ENCODE measurements at places on chromosomes 5 and 9. TPM values are rescaled to one million over a fixed set of nuclear protein-coding genes. Genes with fewer than 3 reads are reported as not detected.
A peak's percentile ranks its signal among the peaks of the same experiment; 100 is the strongest.

DNA sequence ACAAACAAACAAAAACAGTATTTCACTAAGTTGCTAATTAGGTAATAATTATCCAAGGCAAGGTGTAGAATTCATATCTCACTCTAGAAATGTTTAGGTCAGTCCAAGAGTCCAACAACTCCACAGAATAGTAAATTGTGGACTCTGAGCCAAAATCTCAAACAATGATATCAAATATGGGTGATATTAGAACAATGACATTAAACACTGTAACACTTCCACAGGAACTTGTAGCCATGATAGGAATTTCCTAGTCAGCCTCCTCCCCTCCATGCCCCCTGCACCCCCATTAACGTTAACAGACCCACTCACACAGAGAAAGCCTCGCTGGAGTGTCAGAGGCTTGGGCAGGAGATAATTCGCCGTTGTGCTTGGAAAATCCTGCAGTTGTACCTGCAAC lies 305.0 kb upstream of the PIK3R1 start:
- no peak for DNase-seq

DNA sequence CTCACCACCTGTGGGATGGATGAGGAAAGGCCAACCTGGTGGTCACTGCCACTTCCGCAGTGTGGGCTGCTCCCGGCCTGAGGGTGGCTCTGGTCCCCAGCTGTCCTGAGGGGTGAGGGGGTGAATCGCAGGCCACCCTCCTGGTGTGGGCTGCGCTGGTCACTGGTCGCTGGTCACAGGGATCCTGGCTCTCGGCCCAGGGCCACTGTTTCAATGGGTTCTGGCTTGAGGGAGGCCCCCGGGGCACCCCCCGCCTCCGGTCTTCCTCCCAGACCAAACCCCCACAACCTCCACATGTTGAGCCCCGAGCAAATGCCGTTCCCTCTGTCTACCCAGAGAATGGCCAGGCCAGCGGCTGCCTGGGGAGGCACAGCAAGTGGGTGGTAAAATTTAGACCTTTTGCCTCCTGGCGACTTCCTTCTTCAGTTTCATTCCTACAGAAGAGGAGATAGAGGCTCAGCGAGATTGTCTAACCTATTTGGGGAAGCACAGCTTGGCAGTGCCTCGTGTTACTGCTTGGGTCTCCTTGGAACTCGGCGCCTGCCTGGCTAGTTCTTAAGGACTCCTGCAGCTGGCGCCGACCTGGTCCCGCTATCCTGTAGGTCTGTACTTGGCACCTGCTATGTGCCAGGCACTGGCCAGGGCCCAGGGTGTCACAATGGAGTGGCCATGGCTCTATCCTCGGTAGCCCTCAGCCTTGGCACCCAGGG lies 48.2 kb downstream of the RXRA start:
- no peak for DNase-seq

The SPINK7 gene
- total RNA-seq = not detected

DNA sequence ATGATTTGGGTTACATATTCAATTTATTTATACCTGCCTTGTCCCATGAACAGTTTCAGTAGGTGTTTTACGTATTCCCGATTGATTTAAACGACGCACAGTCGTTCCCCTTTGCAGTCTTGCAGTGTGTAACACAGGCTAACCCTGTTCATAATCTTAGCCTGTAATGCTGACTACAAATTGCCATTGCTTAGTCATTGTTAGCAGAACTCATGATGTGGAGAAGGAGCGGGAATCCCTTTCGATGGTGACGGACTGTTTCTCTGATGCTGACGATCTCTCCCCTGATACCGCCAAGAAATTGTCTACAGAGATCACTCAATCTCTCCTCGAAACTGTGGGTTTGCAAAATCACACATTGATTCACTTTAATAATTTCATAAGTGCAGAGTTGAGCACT lies 93.2 kb downstream of the MRPL36 start:
- DNase-seq = no peak

The SEMA6A gene
- 0.42 TPM for total RNA-seq

- no peak for DNase-seq
These were observed 338.7 kb upstream of the SMC2 start for GRCh38 chr9:103755441-103755840.

- DNase-seq = no peak
These were observed 215.8 kb downstream of the EDIL3 start for GRCh38 chr5:84168841-84169240.

DNA sequence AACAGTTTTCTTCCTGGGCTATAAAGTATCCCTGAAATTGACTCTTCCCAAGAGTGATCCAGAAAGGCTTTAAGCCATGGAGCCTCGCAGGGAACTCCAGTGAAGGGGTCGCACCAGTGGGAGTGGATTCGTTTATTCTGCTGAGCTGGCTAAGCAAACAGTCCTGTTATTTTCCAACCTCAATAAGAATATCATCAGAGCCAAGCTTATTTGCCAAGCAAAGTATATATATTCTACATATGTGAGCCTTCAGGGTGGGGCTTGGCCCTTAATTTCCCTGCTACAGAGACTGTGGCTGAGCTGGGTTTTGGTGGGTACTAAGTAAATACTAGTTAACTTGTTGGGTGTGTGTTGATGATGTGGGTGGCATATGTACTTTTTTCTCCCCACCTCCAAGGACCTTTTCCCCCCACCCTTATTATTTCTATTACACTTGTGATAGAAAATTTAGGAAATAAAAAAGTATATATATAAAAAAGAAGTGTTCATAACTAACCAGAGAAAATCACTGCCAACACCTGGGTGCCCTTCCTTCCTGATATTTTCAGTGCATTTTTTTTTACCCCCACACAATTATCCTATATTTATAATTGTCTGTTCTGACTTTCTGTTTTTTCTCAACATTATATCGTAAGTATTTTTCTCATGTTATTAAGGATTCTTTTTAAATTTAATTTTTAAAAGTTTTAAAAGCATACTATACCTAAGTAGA lies 5.3 kb downstream of the GSN start:
- DNase-seq = no peak

DNA sequence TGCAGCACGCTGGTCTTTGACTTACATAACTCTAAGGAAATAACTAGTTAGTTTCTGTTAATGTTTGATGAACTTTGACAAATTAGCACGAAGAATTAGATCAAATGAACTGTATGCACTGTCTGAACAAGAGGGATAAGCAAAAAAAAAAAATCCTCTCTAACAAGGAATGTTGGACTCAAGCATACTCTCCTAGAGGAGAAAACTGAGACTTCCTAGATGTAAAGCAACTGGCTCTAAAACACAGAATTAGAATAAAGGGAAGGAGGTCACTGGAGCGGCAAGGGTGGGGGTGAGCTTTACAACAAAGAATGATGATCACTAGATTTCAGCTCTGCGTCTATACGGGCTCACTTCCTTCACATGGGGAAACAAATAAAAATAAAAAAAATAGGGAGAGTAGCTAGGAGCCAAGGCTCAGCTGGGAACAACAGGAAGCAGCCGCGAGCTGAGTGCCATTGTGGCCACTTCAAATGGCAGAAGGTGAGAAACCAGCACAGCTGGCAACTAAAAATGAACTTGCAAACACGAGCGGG lies 48.7 kb upstream of the CEMIP2 start:
- no peak for DNase-seq

The GPR150 gene
- total RNA-seq = not detected

DNA sequence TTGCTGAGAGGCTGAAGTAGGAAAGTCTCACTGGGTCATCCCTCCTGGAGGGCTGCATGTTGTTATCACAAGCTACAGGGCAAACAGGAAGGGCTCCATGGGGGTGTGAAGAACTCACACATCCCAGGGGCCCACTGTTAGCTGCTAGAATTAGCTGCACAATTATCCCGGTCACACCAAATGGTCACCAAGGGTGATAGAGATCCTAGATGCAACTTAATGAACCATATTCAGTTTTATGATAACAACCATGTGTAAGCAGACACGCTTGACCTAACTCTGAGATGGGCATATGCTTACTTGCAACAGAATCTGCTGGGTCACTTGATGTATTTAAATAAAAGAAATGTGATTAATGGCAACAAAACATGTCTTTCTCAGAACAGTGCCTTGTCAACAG lies 143.5 kb upstream of the C6 start:
- DNase-seq = no peak

The KCTD16 gene
- total RNA-seq = not detected

The ANKRD33B gene
- total RNA-seq = 1.7 TPM

The CATSPER3 gene
- 0.34 TPM for total RNA-seq

The SV2C gene
- not detected for total RNA-seq

- no peak for DNase-seq
These were observed 23.6 kb downstream of the FOCAD start for GRCh38 chr9:20707708-20708107.

- DNase-seq = no peak
These were observed 13.2 kb upstream of the IRX4 start for GRCh38 chr5:1895739-1896420.

The HCN1 gene
- total RNA-seq = not detected

- DNase-seq = peak; percentile 71
These were observed 11.3 kb downstream of the C9orf50 start for GRCh38 chr9:129609486-129610212.

GRCh38 chr9:131138676-131139075 lies 13.3 kb downstream of the NUP214 start:
- DNase-seq = peak; percentile 78

The HACD4 gene
- 0.02 TPM for total RNA-seq

DNA sequence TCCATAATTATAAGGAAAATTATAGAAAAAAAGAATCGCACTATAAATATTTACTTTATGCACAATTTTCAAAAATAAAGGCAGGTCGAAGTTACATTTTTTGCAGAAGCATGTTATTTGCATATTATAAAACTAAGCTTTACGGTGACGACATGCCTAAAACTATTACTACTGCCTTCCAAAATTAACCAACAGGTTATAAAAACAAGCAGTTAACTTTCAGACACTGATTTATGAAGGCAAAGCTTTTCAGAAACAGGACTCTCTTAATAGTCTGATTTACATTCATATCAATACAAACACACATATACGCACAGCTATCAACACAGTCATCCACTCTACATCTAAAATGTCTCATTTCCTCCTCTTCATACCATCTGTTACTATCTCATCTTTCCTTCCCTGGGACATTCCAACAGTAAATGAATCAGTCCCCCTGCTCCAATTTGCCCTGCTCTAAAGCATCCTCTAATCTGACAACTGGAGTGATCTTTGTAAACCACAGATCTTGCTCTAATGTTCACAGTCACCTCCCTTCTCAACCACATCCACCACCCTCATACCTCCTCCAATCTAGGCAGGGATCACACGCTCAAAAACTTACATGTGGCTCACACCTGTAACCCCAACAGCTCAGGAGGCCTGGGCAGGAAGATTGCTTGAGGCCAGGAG lies 21.6 kb downstream of the FBXW11 start:
- no peak for DNase-seq

- no peak for DNase-seq
These were observed 665.0 kb upstream of the RIOK2 start for GRCh38 chr5:97847920-97848631.

DNA sequence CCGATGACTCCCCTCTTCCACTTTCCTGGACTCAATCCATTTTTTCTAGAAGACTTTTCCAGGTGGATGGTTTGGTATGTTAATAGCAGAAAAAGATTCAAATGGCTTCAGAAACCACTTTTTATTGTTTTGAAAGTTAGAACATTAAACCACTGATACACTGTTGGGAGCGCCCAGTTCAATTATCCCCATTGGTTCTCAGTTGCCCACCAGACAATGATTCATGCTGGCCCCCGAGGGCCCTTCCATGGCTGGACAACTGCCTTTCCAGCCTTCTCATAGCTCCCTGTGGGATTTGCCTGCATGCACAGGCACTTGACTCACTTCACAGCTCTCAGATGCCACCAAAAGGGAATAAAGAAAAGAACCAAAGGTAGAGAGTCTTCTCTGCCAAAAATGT lies 21.3 kb upstream of the ANKRD34B start:
- no peak for DNase-seq

DNA sequence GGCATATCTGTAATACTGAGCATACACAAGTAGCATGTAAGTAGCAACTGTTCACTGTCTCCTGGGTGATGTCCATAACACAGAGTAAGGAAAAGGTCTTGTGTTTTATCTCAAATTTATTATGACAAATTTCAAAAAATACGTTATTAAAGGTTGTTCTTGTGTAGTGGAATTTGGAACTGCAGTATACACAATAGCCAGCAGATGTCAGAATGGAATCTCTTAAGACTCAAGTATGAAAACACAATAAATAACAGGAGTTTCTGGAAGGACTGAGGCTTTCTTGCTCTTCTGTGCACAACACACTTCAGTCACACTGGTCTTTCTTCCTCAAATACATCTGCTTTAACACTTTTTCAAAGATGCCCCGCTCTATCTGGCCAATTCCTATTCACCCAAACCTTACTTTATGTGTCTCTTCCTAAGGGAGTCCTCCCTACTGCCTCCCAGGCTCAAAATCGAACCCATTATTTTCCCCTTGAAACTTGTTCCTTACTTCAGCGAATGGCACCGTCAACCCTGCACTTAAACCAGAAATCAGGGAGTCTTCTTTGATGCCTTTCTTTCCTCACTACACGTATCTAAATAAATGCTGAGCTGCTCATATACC lies 6.5 kb upstream of the FBXO10 start:
- peak; percentile 32 for DNase-seq

- no peak for DNase-seq
These were observed 258.8 kb upstream of the CHD1 start for GRCh38 chr5:99187611-99188010.

DNA sequence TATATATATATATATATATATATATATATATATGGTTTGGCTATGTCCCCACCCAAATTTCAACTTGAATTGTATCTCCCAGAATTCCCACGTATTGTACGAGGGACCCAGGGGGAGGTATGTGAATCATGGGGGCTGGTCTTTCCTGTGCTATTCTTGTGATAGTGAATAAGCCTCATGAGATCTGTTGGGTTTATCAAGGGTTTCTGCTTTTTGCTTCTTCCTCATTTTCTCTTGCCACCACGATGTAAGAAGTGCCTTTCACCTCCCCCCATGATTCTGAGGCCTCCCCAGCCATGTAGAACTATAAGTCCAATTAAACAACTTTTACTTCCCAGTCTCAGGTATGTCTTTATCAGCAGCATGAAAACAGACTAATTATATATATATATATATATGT lies 52.3 kb upstream of the ADAMTS2 start:
- no peak for DNase-seq

DNA sequence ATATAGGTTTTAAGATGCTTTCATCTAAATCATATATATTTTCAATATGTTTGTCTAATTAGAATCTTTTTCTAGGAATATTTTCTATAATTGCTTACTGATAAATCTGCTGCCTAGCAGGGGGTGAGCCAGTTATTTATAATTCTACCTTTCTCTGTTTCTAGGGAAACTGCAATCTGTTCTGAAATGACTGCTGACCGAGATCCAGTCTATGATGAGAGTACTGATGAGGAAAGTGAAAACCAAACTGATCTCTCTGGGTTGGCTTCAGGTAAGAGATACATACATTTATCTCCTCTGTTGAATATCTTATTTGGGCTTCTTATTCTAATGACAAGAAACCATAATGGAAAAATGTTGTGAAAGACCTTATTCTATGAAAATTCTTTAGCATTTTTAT lies 127.3 kb downstream of the XRCC4 start:
- DNase-seq = no peak

GRCh38 chr5:176888865-176889165 lies 10.3 kb downstream of the HK3 start:
- DNase-seq = no peak

GRCh38 chr5:94908889-94909480 lies 290.5 kb downstream of the SLF1 start:
- DNase-seq = peak; percentile 28

- DNase-seq = no peak
These were observed 321.0 kb downstream of the AGTPBP1 start for GRCh38 chr9:85420750-85421149.

The CCDC187 gene
- not detected for total RNA-seq
